Stimulated activated CD4-positive, alpha-beta T cell treated with anti-CD3 and anti-CD28 coated beads, Interleukin-2, amount 100 ng/mL, for 24 hours (primary cell): ENCODE measurements at places on chromosomes 2 and 18.

DNA sequence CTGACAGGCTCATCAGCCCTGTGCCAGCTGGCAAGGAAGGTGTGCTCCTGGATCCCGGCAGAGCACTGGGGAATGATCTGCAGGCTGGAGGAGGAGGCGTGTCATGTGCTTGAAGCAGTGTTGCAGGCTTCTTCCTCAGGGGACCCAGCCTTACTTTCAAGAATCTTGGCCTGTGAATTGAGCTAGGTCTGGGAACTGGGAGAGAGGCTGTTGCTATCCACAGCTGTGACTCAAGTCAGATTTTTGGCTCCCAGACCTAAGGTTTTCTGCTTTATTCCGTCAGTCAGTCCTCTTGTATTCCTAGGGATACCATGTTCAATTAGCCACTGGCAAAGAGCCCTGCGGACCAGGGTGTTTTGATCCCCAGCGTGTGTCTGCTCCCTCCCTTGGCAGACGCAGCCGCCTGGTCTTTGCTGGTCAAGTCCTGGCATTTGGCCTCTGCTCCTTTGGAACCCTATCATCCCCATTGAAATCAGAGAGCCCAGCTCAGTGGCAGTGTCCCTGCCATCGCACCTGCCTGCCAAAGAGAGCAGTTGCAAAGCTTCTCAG lies 32.4 kb downstream of the ASB1 start:
- DNase-seq = no peak

DNA sequence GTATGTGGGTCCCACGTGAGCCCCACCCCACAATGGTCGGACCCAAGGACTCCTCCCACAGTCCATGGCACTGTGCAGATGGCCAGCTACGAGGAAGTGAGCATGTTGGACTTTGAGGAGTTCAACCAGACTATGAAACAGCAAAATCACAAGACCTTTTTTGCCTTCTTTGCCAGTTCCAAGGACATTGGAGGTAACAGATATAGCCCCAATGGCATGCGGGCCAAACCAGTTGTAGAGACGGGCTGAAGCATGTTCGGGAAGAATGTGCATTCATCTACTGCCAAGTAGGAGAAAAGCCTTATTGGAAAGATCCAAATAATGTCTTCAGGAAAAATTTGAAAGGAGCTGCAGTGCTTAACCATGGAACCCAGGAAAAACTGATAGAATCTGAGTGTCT lies 12.6 kb downstream of the DNER start:
- DNase-seq = no peak

DNA sequence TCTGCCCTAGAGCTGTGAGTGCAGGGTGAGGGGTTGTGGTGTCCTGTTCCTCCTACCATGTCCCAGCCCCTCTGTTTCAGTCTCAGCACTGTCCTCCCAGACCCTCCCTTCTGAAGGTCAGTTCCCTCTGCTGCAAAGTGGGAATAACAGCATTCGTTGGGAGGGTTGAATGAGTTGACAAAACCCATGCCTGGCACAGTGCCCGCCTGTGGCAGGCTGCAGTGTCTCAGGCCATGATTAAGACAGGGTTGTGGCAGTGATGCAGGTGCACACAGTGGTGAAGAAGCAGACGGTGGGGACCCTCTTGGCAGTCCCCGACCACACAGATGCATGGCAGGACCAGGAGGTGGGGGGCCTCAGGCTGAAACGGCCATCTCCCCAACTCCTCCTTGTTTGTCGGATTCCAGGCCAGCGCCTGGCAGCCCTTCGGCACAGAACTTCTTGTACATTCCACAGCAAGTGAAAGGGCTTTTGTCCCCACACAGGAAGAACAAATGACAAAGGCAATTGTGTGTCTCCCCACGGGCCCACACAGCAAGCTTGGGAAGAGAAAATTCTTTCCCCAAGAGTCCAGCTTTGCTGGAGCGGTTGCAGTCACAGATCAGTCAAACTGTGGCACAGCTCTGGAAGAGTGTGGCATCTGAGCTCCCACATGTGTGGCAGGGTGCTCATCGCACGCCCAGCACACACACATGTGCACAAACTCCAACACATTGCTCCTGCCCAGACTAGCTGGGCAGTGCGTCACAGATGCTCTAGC lies 92.0 kb upstream of the MSH2 start:
- DNase-seq = no peak

DNA sequence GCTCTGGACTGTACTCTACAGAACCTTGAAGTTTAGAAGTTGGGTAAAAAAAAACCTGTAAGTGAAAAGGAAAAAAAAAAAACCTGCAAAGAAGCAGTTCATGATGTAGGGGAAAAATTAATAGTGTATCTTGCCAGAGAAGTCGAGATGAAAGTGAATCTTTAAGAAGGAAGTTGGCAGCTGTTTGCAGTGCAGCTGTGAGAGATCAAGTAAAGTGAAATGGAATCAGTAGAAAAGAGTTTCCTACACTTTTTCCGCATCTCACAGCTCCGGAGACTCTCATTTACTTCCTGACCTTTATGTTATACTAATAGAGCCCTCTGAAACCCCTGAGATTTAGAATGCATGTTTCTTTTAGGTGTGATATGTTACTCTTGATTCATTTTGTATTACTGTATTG lies 19.2 kb downstream of the RNMT start:
- no peak for DNase-seq

DNA sequence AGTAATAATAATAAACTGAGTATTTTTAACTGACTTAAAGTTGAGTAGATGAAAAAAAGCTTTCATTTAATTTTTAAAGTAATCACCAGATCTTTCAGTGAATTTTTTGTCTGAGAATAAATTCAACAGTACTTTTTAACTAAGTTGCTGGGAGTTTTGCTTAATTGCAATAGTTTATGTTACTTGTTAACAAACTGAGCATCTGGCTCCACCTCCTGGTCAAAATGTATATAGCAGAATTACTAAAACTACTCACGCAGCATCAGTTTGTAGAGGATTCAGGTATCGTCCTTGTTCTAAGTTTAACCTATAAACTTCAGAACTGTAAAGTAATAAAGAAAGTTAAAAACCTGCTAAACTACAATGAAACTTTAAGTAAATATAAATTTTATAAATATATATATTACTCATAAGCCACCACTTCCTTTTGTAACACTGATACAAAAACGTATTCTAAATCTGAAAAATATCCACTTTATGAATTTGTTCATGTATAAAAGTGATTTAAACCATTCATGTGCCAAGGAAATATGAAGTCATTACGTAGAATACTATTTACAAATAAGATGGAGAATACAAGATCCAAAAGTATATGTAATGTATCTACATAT lies 21.3 kb downstream of the NOL10 start:
- no peak for DNase-seq

- no peak for DNase-seq
Measured at GRCh38 chr18:35776473-35776872, 194.9 kb downstream of the GALNT1 start.

GRCh38 chr18:65725251-65726050 lies 25.4 kb upstream of the CDH7 start:
- no peak for DNase-seq

DNA sequence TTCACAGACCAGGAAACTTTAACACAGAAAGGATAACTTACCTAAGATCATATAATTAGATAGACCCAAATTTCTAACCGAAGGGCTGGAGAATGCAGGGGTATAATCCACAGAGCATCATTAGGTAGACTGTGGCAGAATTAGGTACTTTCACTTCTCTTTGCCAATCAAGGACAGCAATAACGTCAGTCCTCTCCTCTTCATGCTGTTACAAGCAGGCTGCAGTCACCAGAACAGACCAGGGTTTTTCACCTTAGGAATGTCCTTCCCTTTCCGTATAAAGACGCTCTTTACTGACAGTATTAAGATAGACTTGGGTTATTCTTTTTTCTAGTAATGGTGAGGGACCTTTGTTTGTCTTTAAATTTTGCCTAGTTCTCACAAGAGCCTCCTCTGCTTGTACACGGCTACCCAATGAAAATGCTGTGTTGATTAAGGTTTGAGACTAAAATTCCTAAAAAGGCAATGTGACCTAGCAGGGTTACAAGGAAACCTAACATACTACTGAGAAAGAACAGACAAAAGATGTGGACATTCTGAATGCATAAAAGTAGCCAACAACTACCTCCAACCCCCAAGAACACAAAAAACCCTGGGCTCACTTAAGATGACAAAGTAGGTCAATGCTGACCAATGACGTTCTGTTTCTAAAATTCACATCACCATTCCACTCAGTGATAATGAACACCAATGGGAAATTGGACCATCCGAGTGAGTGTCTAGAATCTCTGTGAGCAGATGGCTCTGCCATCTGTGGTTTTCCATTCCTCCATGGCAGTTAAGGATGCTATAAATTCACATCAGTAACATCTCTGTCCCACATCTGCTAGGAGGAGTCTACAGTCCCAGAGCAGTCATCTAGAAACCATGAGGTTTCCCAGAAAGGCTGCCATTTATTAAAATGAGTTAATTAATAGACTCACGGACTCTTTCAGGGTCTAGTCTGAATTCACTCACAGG lies 2.1 kb downstream of the PDIA6 start:
- no peak for DNase-seq

GRCh38 chr2:112182581-112183034 lies 44.4 kb downstream of the FBLN7 start:
- peak; percentile 63 for DNase-seq

DNA sequence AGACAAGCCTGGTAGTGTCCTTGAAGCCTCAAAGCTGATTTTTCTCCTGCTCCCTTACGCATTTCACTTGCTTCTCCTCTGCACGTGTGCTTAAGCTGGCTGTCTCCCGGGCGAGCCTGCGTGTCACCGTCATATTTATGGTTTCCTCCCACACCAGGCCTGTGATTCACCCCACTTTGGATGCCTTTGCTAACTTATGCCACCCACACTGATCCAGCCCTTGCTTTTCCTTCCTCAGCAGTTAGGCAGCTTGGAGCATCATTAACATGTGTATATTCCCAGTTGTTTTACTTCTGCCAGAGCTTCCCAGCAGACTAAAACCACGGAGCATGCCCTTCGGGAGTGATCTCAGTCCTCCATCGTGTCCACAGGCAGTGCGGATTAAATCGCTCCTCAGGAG lies 2.2 kb downstream of the ST3GAL5 start:
- DNase-seq = peak; percentile 74

- DNase-seq = no peak
Measured at GRCh38 chr2:121955426-121955825, 200.0 kb downstream of the TSN start.

GRCh38 chr2:64086347-64087082 lies 57.7 kb downstream of the PELI1 start:
- DNase-seq = no peak
